ENCODE measurements at places on chromosomes 1 and 21. TPM values are rescaled to one million over a fixed set of nuclear protein-coding genes. Genes with fewer than 3 reads are reported as not detected.

CKS1B gene
- 27.1 TPM for total RNA-seq

GLIS1 gene
- 0.17 TPM for total RNA-seq

KRTAP19-6 gene
- not detected for total RNA-seq

PLA2G4A gene
- total RNA-seq = 11.0 TPM

TAL1 gene
- 6.0 TPM for total RNA-seq

TMPRSS15 gene
- not detected for total RNA-seq

FCRL1 gene
- not detected for total RNA-seq

TSPEAR gene
- total RNA-seq = 0.06 TPM

- DNase-seq = no peak
Observed at GRCh38 chr1:204459706-204460105, 34.9 kb downstream of the PIK3C2B start.

GRCh38 chr1:233656687-233657086 lies 42.8 kb downstream of the KCNK1 start:
- DNase-seq = no peak

DNA sequence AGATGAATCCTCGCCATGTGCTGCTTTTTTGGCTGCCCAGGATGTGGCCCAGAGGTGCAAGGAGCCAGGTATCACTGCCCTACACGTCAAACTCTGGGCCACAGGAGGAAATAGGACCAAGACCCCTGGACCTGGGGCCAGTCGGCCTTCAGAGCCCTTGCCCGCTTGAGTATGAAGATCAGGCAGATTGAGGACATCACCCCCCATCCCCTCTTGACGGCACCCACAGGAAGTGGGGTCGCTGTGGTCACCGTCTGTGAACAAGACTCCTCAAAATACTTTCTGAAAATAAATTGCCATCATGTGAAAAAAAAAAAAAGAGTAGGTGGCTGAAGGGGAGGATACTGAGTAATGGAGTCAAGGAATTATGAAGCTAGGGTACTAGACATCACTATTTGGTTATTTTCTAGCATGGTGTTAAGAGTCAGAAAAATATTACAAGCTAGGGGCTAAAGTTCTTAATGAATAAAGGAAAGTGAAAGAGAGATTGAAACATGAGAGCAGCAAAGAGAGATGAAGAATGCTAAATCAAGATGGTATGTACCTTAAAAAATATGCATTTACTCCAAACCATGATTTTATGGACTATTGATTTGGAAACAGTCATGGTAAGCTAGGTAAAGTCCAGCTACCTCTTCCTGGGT lies 84.9 kb downstream of the CLEC20A start:
- no peak for DNase-seq

GRCh38 chr1:116470671-116471070 lies 97.6 kb downstream of the ATP1A1 start:
- no peak for DNase-seq

DNA sequence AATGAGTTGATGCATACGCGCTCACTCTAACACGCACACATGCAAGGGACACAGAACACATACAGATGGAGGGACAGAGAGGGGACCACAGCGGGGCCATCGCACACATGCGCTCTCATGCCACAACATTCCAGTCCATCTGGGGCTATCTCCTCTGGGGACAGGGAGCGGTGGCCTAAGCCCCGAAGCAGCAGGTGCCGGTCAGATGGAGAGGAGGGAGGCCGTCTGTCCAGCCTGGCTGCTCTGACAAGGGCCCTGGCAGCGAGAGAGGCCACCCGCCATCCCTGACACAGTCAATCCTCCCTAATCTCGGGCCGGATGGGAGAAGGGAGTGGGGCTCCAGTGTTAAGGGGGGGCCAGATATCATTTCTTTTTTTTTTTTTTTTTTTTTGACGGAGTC lies 123.5 kb downstream of the KIAA0319L start:
- no peak for DNase-seq

GRCh38 chr1:84620720-84621313 lies 46.6 kb upstream of the CTBS start:
- peak; percentile 73 for DNase-seq

- no peak for DNase-seq
Observed at GRCh38 chr21:39103689-39104088, 79.6 kb downstream of the PSMG1 start.

DNA sequence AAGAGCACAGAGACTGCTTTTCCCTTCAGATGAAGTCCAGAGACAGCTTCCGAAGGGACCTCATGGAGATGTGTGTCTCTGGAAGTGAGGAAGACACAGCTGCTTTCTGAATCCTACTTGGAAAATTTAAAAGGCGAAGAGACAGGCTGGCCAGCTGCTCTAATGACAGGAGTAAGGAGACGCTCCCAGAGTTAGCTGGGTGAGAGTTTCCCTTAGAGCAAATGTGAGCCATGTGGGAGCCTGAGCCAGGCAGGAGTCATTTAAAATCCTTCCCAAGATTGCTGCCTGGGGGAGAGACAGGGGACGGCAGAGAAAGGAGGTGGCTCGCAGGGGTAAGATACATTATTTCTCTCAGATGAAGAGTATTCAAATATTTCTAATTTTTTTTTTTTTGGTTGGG lies 53.1 kb downstream of the ZNF326 start:
- no peak for DNase-seq

- DNase-seq = no peak
Observed at GRCh38 chr21:42212266-42212665, 6.7 kb upstream of the ABCG1 start.

- DNase-seq = no peak
Observed at GRCh38 chr1:99814373-99814900, 35.7 kb upstream of the AGL start.

GRCh38 chr1:228996281-228996680 lies 261.0 kb downstream of the RHOU start:
- DNase-seq = no peak

DNA sequence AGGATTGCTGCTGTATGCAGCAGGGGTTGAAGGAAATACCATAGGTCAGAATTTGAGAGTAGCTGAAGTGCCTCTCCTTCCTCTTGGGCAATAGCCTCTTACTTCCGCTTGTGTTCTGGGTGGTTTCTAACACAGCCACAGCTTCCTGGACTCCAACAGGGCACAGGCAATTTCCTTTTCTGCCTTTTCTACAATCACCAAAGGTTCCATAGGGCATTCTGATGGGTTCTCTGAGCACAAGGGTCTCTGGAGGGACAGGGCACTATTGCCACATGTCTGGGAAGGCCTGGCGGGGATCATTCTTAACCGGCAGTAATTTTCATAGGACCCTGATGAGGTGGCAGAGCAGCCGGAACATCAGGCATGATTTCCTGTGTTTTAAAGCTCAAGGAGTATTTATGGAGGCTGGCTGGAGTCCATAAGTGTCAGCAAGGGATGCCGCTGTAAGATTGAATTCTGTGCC lies 5.5 kb upstream of the AGTRAP start:
- DNase-seq = peak; percentile 40

DNA sequence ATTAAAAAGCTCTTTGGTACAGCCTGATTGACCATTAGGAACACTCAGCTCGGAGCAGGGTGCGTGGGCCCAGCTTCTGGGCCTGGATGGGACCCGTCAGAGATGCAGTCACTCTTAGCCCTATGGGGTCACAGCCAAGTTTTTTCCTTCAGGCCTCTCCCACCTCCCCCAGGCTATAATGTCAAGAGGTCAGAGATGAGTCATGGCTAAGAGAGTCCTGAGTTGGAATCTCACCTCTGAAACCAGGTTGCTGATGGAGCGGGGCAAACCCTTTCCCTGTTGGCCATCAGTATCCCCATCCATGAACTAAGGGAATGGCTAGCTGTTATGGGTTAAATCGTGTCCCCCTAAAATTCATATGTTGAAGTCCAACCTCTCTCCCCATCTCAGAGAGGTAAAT lies 195.9 kb upstream of the POU3F1 start:
- DNase-seq = no peak

DNA sequence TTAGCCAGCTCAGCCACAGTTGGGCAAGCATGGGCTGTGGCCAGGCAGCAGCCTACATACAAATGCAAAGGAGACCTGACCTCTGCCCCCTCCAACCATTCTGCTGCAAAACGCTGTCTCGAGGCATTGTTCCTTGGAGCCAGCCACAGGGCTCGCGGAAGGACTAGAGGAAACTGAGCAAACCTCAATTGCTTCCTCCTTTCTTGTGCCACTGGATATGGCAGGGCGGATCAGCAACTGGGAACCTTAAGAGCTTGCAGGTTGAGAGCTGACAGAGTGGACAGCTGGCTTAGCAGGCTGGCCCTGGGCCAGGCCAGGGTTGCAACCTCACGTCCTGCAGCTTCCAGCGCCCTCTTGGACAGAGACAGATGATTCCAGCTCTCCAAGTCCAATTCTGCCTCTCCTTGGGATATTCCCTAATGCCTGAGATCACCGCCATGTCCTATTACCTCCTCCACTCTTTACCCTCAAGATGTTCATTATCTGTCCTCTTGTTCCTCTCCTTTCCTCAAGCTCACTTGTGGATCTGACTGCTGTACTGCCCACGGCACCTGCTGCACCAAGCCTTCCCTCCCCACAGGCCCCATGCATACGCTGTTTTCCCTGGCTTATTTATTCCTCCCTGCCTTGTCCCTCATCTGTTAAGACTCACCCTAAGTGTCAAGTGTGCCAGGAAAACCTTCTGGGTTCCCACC lies 67.5 kb downstream of the SDC3 start:
- DNase-seq = peak; percentile 53

DNA sequence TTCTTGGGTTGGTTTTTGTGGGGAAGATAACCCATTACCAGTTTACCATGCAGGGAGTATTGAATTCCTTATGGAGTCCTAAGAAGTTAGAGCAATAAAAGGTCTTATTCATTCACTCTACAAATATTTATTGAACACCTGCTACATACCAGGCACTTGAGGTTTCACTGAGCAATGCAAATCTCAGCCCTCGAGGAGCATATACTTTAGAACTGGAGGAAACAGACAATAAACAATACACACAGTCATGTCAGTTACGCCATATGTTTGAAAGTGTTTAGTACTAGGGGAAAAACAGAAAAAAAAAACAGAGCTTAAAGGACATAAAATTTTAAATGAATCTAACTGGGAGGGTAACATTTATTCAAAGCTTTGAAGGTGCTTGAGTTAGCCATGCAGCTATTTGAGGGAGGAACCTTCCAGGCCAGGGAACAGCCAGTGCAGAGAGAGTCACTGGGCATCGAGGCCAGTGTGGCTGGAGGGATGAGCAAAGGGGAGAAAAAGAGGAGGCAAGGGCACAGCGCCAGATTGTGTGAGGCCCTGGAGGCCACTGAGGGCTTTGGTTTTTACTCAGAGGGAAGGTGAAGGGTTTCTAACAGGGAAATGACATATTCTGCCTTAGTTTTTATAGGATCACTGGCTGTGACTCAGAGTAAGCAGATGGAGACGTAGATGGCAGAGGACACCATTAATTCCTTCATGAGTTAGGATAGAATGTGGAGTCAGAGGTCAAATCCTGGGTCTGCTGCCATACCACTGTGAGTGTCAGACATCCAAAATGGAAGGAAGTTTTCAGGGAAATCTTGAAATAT lies 32.7 kb downstream of the C1orf21 start:
- no peak for DNase-seq

DNA sequence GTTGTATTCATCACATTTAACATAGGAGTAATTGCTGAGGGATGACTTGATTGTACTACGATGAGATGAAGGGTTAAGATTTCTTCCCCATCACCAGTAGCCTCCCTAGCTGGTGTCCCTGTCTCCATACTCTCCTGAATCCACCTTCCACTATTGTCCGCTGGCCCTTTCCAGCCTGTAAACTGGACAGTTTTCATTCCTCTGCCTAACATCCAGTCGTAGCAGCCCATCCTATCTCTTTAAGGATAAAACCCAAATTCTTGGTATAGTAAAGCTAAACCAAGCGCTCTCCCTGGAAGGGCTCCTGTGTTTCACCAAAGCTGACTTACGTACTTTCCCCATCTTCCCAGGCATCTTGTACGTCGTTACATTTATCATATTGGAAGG lies 670 bp downstream of the COX20 start:
- no peak for DNase-seq
